ENCODE measurements at places on chromosomes 1 and 21.
A peak's percentile ranks its signal among the peaks of the same experiment; 100 is the strongest.

GRCh38 chr1:88612773-88613172 lies 71.3 kb upstream of the PKN2 start:
- DNase-seq: no peak

- DNase-seq: no peak
Measured at GRCh38 chr21:46650476-46651098, 15.1 kb downstream of the PRMT2 start.

DNA sequence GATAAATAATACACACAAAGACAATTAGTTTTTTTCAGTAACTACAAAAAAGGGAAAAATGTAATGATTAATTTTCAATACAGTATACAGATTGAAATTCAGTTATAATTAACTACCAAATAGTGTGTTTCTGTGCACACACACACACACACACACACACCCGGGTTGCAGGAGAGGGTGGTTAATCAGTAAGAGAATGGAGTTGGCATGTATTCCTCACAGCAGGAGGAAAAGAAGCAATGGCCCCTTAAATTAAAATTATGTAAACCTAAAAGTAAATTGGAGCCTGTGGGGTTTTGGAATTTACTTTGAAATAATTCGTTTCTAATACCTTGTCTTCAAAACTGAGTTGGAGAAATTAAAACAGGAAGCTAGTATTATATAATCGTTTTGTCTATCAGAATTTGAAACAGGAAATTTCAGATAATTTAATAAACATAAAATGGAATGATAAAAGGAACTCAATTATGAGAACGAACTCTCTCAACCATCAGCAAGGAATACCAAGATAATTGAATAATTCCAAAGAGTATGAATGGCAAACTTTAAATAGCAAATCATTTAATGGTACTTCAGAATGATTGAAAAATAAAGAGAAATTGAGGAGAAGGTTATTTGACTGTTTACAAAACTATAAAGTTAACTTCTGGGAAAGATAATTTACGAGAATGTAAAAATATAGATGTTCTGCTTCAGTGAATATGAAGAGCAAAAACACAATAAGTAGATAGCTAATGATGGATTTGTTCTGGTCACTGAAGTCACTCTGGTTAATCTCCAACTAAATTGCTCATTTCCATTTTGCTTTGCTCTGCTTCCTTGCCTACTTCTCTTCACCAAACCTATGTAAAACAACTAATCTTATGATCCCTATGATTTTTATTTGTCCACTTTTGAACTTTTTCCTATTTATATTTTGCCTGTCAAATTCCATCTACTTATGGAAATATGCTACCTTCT lies 547.9 kb upstream of the ZP4 start:
- no peak for DNase-seq

GRCh38 chr1:219324629-219325367 lies 151.1 kb downstream of the LYPLAL1 start:
- no peak for DNase-seq

GRCh38 chr1:69794831-69795230 lies 227.1 kb downstream of the LRRC7 start:
- no peak for DNase-seq

- peak; percentile 48 for DNase-seq
Measured at GRCh38 chr1:154747740-154748404, 122.2 kb downstream of the KCNN3 start.

- no peak for DNase-seq
Measured at GRCh38 chr1:204350857-204351573, 8.7 kb downstream of the PLEKHA6 start.

All from stimulated activated CD4-positive, alpha-beta T cell treated with anti-CD3 and anti-CD28 coated beads, Interleukin-4, amount 100 ng/mL, for 4 hours (primary cell).